Stimulated activated CD4-positive, alpha-beta T cell treated with anti-CD3 and anti-CD28 coated beads, TNF-alpha, amount 100 ng/mL, for 1 hour (primary cell): ENCODE measurements at places on chromosomes 11 and 22.

- no peak for DNase-seq
Observed at GRCh38 chr11:59218319-59218718, 5.6 kb upstream of the MPEG1 start.

- DNase-seq, result no peak
Observed at GRCh38 chr11:34595391-34595790, 25.5 kb upstream of the EHF start.

DNA sequence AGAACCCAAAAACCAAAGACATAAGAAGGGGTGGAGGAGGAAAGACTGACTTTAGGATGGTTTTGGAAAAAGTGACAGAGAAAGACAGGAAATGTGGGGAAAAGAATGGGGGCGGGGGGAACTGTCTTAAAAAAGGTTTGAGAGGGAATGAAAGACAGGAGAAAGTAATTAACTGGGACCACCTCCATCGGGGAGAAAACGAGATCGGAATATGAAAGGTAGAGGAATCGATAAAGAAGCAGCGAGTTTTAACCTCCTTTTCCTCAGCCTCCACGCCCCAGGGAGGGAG, 524 bp downstream of the MTMR2 start:
- no peak for DNase-seq

DNA sequence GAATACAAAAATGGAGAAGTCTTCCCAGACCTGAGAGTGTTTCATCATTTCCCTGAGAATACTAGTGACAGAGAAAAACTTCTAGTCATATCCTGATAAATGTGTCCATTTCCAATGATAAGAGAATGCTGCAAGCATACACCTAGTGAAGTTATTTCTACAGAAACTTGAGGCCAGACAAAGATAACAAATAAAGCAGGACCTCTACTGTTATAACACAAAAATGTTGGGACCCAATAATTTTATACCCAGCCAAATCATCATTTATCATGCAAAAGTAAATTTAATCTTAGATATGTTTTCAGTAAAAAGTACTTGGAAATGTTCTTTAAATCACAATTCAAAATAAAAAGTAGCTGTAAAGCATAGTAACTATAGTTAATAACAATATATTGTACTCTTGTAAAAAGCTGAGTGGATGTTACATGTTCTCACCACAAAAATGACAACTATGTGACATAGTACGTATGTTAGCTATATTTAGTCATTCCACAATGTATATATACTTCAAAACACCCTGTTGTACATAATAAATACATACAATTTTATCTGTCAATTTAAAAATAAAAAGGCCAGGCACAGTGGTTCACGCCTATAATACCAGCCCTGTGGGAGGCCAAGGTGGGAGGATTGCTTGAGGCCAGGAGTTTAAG, 12.6 kb downstream of the RRAS2 start:
- DNase-seq, result no peak

DNA sequence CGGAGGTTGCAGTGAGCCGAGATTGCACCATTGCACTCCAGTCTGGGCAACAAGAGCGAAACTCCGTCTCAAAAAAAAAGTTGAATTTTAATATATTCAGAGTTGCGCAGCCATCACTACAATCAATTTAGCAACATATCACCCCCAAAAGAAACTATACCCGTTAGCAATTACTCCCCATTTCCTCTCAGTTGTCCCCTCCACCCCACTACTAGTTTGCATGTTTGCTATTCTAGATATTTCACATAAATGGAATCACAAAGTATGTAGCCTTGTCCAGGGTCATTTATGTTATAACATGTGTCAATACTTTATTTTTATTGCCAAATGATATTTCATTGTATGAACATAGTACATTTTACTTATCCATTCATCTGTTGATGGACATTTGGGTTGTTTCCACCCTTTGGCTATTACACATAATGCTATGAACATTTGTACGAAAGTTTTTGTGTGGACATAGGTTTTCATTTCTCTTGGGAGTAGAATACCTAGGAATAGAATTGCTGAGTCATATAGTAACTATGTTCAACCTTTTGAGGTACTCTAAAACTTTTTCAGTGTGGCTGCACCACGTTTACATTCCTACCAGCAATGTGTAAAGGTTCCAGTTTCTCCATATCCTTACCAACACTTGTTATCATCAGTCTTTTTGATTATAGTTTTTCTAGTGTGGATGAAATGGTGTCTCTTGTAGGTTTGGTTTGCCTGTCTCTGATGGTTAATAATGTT, 2.2 kb downstream of the ZNF143 start:
- no peak for DNase-seq

DNA sequence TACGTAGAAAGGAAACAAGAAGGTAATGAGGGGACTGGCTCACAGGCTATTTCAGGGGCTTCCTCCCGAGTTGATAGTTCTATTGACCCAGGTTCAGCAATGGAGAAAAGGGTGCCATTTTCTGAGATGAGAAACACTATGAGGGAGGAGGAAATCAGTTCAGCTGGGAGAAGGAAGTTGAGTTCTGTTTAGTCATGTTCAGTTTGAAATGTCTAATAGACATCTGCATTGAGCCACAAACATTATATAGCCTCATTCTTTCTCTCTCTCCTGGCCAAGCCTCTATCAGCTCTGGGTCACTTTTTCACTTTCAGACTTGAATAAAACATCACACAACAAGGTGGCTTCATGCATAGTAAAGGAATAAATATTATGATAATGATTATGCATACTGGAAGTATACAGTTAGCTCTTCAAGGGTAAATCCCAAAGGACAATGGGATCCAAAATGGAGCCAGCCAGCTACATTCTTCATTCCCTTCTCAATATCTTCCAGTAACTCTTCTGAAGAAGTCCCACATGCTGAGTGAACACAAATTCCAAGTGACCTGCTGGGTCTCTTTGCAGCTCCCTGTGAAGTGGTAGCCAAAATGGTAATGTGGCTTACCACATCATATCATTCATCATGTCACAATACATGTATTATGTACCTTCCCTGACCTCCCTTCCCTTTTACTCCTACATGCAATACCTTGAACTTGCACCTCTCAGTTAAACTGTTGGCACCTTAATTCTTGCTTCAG, 80.9 kb upstream of the CD44 start:
- no peak for DNase-seq

DNA sequence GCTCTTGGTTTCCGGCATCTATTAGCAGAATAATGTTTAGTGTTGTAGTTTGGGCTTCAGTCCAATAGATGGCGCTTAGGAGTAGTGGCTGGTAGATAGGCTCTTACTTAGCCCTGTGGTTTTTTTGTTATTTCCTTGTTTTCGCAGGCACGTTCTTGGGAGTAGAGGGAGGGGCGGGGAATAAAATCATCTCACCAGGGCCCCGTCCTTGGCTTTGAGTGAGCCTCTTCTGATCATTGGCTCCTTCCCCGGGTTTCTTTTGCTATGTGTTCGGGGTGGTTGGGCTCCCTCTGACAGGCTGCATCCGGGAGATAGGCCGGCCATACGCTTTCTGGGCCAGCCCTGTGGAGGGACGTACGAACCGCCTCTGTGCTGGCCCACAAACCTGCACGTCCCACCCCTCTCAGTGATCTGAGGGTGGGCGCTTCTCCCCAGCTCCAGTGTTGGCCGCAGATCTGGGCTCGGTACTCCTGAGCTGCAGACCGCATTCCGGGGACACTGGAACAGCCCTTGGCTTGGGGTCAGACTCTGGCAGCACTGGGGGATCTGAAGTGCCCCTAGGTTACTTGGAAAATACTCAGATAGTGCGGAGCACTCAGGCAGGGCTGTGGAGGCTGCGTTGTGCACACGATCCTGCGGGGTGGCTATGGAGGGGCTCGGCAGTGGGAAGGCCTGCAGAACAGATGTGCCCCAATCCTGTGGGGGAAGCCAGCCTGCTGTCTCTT, 217.0 kb downstream of the DYNC2H1 start:
- DNase-seq, result no peak

DNA sequence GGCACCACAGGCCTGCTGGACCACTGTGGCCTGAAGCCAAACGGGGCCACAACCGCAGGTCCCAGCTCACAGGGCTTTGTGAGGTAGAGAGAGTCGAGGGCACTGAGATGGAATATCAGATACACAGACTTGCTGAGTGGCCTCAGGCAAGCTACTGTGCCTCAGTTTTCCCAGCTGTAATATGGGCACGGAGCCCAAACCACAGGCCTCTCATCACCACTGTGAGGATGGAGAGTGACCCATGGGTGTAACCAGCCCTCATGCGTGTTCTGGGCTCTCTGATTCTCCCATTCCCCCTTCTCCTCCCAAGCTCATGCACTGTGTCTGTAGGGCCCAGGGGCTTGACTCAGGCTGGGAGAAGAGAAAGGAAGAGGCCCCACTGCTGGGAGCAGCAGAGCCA, 4.2 kb downstream of the UNC93B1 start:
- no peak for DNase-seq

GRCh38 chr22:48104766-48105165, 1342.3 kb downstream of the TBC1D22A start:
- DNase-seq, result no peak

DNA sequence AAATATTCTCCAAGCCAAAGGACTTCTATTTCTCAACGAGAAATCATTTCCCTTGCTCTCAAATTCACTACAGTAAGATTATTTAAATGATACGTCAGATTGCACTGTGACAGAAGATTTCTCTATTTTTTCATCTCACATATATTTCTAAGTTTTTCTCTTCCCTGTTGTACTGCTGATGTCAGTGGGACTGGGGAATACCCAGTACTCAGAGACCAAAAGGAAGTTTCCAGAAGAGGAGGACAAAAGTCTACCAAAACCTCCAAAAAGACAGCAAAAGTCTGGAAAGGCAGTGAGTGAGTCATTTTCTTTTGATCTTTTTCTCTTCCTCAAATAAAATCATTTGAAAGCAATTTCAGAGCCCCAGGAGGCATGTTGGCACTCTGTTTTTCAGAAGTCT, 149.8 kb upstream of the PITPNB start:
- DNase-seq, result no peak

GRCh38 chr11:62044639-62045121, 77.2 kb upstream of the FTH1 start:
- no peak for DNase-seq

DNA sequence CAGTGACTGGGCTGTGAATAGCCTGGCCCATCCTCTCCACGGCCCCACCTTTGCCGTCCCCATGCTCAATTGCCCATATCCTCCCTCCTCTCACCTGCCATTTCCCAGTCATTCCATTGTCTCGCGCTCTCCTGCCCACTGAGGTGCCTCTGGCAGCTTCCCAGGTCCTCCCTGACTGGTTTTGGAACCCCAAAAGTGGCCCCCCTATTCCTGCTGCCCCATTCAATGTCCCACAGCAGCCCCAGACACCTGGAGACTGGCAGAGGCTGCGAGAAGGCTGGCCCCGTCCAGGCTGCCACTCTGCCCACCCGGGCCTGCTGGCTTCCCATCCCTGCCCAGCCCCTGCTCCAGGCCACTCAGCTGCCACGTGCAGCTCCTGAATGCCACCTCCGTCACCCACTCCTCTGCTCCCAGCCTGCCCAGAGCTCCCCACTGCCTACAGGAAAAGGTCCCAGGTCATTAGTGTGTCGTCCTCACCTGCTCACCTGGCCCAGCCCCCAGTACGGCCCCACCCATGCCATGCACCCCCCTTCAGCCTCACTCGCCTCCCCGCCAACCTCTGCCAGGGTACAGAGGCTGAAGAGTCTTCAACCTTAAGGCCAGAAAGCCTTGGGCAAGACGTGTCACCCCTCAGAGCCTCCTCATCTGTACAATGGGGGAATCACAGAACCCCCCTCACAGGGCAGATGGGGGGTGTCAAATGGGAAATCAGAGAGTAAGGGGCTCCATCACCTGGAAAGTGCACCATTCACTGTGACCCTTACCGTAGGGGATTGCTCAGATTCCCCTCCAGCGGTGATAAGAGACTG, 37.5 kb downstream of the KCNJ4 start:
- DNase-seq, result no peak

- no peak for DNase-seq
Observed at GRCh38 chr11:87307101-87307500, 269.4 kb downstream of the TMEM135 start.

DNA sequence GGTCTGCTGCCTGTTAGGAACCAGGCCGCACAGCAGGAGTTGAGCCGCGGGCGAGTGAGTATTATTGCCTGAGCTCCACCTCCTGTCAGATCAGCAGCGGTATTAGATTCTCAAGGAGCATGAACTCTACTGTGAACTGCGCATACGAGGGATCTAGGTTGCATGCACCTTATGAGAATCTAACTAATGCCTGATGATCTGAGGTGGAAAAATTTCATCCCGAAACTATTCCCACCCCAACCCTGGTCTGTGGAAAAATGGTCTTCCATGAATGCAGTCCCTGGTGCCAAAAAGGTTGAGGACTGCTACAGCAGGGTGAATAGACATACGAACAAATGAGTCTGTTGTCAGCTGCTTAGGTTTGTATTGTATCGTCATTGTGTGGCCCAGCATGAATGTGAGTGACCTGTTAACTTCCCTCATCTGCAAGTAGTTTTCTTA, 29.8 kb downstream of the RNF141 start:
- DNase-seq, result no peak

GRCh38 chr11:11985954-11986949, 22.2 kb downstream of the DKK3 start:
- no peak for DNase-seq

GRCh38 chr11:112348480-112349029, 87.9 kb upstream of the PLET1 start:
- no peak for DNase-seq

DNA sequence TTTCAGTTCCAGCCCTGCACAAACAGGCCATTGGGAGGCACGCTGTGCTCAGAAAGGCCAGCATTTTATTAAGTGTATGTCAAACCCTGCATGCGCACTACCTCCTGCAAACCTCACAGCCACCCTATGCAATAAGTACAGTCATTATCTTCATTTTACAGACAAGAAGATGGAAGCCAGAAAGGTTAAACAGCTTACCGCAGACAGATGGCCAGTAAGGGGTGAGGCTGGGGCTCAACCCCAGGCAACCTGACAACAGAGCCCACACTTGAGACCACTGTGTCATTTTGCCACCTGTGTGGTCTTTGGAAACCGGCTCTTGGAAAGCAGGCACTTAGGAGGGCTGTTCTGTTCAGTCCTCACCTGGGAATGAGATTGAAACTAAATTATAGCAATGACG, 142.3 kb downstream of the NXPE2 start:
- DNase-seq, result no peak

- no peak for DNase-seq
Observed at GRCh38 chr22:22111267-22111751, 128.7 kb upstream of the TOP3B start.

DNA sequence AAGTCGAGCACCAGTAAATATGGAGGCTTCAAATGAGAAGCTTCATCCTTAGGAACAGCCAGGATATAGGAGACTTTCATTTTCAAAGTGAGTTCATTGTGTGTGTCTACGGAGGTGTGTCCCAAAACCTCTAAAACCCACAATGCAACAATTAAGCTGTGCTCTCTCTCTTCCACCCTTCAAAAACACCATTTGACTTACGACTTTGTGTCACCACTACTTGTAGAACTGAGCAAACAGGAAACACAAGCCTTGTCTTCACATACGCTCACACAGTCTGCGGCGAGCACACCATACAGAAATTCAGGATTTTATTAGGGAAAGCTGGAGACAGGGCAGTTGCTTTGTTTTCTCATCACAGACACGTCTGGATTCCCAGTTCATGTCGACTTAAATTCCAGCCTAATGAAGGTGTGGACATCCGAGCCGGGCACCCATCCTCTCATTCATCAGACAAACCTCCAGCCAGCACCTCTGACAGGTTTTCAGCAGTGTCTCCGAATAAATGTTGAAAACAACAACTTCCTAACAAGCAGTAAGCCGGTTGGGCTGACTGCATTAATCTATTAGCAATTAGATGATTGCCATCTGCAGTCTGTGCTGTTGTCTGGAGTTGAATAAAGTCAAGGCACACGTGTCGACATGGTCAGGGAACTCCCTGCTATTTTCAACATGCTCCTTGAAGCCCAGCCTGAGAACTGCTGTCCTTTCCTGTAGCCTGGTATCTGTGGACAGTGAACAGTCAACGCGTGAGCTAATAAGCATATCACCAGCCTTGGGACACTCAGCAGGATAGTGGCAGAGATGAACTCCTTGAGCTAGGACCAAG, 1411.1 kb downstream of the BRD1 start:
- no peak for DNase-seq
